ENCODE measurements at places on chromosomes 3 and 15. TPM values are rescaled to one million over a fixed set of nuclear protein-coding genes. Genes with fewer than 3 reads are reported as not detected.

The ADCY5 gene
- total RNA-seq, result 0.56 TPM

The ADAMTSL3 gene
- under 0.01 TPM for total RNA-seq

The PLA2G4F gene
- not detected for total RNA-seq

DNA sequence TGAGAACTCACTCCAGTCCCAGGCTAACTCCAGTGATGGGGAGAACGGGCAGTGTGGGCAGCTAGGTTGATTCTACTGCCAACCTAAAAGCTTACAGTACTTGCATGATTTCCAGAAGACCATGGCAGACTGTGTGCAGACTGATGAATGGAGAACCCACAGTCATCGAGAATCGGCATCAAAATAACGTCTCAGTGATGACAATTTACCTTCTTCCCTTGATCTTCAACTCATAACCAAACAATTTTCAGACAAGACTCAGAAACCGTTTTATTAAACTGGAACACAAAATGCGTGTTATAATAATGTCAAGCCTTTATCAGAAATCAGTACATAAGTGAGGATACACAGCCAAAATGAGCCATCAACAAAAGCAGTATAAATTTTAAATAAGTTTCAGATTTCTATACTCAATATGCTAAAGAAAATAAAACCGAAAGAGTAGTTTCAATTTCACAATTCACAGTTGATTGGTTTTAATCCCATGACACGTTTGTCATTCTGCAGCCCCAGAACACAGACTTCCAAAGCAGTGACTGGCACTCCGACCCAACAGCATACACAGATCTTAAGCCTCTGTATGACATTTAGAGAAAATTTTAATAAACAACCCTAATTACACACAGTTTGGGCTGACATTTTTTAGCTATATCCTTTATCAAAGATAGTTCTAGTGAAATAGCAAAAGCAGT, 54.5 kb downstream of the ZMAT3 start:
- DNase-seq, result no peak

DNA sequence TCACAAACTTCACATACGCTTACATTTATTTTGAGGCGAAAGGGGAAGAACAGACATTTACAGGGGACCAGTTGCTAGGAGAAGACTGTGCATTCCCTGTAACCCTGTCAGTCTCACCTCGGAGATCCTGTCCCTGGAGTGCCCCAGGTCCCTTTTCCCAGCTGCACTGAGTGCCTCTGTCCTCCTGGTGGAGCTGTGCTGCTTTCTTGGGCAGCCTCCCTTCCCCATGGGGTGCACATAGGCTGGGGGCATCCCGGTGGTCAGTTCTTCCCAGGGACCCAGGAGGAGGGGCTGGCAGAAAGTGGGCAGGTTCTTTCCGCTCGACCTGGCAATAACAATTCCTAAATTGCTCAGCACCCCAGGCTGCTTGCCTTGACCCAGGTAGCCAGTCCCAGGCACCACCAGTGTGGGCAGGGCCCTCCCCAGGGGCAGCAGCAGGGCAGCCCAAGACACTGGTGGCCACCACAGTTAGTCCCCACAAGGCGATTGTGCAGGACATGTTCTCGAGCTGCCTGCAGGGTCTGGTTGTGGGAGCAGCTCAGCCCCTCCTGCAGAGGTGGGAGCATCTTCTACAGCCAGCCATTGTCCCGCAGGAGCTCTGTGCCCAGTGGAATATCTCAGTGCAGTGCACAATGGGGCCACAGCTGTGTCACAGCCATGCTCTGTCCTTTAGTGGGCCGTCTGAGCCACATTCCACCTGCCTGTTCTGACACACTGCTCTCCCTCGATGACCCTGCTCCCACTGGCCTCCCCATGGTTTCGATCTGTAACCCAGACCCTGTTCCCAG, 36.3 kb downstream of the APBA2 start:
- no peak for DNase-seq

- DNase-seq, result no peak
Observed at GRCh38 chr3:51751287-51751686, 27.8 kb downstream of the IQCF6 start.

- DNase-seq, result peak; percentile 94
Observed at GRCh38 chr3:58526515-58526957, 10.5 kb downstream of the ACOX2 start.

DNA sequence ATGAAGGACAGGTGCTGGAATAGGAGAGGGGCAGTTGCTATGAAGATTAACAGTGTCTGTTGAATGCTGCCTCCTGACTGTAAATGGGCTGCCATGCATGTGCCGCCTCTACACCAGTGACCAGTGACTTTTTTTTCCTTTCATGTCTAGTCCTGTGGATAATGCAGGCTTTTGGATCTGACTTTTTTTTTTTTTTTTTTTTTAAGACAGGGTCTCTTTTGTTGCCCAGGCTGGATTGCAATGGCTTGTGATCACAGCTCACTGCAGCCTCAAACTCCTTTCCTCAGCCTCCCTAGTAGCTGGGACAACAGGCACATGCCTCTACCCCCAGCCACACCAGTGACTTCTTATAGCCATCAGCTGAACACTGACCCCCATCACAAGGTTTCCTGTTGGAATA, 41.2 kb upstream of the AGBL1 start:
- no peak for DNase-seq

GRCh38 chr3:61561374-61562041, at the start of gene PTPRG:
Gene PTPRG (plus strand): TSS chr3:61561571. CDS start chr3:61562288, 717 bp downstream.
- peak; percentile 94 for DNase-seq

DNA sequence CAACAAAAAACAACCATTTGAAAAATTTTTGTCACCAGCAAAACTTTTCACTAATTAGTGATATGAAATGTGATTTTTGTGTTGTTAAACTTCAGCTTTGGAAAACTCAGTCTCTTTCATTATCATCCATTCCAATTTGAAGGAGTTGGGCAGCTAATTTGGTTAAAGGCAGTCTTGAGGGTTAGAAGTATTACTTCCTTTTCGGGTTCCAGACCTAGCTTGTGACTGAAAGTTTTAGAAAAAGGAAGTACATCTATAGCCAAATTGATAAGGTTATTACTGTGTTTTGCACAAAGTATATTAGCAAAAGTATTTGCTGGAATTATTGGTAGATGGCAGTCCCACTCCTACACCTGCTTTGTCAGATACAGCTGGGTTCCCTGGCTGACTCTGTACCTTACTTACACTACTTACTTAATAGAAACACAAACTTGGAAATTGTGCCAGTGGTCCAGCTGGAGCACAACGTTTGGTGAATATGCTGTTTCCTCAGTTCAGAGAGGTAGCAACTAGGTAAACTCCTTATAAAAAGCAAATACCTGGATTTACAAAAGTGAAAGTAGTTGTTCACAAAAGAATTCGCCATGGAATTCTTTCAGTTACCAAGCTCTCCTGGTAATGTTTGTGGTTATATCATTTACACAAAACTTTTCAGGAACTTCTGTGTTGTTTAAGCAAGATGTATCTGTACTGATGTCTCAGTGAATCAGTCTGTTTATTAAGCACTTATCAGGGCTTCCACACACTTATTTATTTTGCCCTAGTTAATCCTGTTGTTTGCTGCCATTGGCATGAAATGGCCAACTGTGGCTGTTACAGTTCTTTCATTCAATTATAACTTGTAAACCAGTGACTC, 31.6 kb downstream of the TIPARP start:
- DNase-seq, result peak; percentile 44

GRCh38 chr15:75008629-75009326, 13.4 kb downstream of the SCAMP5 start:
- no peak for DNase-seq

DNA sequence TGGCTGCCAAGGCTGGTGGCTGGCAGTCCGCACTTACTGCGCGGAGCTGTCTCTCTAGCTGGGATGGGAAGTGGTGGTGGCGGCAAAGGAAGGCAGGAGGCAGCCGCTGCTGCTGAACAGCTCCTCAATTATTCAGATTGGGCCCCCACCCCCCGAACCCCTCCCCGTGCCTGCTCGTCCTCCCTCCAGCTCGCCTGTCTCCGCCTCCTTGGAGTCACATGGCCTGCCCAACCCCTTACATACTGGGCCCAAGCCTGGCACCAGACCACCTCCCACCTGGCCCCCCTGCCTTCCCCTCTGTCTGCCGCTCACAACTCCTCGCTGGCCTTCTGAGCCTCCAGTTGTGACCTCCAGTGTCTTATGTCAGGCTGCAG, at the start of gene SLC7A14:
SLC7A14 (minus strand) TSS at position 139 of the 374 bp plus-strand sequence. CDS start 59,139 bp downstream, outside the sequence.
- DNase-seq, result peak; percentile 21

- no peak for DNase-seq
Observed at GRCh38 chr3:81197386-81197785, 564.1 kb downstream of the GBE1 start.

- no peak for DNase-seq
Observed at GRCh38 chr3:102750322-102750721, 315.5 kb downstream of the ZPLD1 start.
